ENCODE measurements at places on chromosomes 3 and 15.
A peak's percentile ranks its signal among the peaks of the same experiment; 100 is the strongest.

DNA sequence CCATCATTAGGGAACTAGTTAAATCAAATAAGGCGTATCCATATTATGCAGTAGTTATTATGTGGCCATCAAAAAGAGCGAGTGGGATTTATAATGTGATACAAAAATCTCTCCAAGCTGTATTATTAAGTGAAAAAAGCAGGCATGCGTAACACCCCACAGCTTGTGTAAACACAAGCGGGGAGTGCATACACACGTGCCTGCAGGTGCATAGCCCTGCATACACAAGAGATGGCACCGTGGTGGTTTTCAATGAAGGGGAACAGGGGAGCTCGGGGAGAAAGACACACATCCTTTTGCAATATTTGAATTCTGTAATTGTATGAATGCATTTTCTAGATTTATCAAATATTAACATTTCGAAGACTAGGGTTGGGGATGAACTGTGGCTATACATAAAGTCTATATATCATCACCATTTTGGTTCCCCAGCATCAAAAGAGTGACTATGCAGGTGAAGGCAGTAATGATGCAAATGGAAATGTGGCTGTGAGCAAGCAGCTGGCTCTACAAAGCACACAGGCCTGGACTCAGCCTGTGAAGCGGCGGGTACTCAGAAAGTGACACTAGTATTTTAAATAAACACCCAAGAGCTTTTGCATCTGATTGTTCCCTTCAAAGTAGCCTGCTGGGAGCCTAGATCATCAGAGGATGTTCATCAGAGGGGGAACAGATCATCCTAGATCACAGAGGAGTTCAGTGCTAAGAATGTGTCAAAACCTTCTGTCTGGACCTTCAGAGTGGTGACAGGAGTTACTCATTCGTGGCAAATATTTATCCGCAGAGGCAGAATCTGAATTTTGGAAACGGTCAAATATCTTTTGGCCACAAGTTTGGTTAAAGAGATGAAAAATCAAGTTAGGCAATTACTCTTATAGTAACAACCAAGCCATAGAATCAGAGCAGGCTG lies 9.4 kb upstream of the KIF7 start:
- no peak for DNase-seq

DNA sequence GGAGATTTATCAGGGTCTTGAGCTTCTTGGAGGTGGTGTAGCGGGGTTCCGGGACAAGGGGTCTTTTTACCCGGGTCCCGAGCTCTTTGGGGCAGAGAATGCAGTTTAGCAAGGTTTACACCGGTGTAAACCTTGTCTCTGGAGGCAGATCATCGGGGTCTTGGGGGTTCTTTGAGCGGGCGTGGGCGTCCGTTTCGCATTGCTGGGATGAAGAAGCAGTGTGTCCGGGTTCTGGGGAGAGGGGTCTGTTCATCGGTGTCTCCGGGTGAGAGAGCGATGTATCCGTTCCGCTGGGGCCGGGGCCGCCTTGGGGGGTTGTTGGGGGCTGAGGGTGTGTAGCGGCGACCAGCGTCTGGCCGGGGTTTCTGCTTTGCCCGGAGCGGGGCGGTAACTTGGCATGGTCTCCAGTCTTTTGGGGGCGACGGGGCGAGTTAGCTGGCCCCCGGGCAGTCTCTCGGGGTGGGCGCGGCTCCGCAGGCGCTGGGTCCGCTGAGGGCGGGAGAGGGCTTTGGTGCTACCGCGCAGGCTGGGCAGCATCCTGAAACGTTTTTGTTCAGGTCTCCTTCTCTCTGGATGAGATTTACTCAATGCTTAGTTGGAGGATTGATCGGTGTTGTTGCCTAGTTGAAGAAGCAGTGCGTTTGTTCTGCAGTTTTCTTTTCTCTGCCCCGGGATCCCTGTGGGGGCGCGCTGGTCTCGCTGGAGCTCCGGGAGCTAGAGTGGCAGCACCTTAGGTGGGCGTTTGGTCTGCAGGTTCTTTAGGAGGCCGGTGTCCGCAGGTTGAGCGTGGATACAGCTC lies 843 bp downstream of the GLCE start:
- DNase-seq = peak; percentile 68

DNA sequence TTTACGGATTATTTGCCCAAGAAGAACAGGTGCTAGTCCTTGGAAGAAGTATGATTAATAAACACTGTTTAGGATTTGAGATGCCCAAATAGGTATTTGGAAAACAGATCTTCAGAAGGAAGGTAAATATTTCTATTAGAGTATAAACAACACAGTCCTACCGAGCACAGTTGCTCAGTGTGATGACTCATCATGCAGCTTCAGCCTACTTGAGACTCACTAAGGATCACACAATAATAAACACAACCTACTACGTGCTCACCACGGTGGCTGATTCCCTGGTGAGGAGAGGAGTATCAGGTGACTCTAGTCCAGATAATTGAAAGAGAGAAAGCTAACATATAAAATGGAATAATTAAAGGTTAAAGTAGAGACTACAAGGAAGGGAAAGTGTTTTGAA lies 72.0 kb downstream of the PDZRN3 start:
- DNase-seq = no peak

GRCh38 chr3:177764377-177764912 lies 567.2 kb upstream of the TBL1XR1 start:
- DNase-seq = no peak

DNA sequence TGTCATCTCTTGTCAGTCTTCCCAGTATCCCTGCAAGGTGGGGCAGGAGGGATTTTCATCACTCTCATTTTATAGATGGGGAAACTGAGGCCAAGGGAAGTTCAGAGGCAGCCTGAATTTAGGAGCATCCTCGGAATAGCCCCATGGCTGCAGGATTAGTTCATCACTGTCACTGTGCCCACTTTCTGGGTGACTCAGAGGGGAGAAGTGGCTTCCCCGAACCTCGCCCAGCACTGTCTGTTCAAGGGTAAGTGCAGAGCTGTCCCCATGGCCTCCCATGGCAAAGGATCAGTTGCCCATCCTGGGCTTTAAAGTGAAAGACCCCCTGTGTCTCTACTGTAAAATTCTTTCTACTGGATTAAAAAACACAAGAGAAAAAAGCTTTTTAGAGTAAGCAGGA lies 60.0 kb upstream of the SEC13 start:
- no peak for DNase-seq

DNA sequence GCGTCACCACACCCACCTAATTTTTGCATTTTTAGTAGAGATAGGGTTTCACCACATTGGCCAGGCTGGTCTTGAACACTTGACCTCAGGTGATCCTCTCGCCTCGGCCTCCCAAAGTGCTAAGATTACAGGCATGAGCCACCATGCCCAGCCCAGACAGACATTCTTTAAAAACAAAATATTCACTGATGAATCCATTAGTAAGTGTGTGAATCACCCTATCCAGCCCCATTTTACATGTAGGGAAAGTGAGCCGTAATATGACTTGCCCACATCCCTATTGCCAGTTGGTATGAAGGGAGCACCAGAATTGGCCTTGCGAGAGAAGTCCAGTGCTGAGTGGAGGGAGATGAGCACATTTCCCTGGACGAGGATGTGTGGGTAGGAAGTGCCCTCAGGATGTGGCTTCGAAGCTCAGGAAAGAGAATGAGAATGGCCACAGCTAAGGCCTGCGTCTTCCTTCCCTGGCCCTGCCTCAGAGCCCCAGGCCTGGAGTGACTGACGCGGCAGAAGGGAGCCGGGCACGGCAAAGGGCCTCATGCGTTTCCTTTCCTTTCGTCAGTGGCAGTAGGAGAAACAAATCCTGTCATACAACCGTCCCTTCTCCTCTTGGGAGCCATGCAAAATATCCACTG lies 28.3 kb upstream of the ETV5 start:
- no peak for DNase-seq

GRCh38 chr3:173826416-173826815 lies 428.9 kb downstream of the NLGN1 start:
- no peak for DNase-seq

GRCh38 chr15:52111517-52112202 lies 915 bp downstream of the BCL2L10 start:
- no peak for DNase-seq

DNA sequence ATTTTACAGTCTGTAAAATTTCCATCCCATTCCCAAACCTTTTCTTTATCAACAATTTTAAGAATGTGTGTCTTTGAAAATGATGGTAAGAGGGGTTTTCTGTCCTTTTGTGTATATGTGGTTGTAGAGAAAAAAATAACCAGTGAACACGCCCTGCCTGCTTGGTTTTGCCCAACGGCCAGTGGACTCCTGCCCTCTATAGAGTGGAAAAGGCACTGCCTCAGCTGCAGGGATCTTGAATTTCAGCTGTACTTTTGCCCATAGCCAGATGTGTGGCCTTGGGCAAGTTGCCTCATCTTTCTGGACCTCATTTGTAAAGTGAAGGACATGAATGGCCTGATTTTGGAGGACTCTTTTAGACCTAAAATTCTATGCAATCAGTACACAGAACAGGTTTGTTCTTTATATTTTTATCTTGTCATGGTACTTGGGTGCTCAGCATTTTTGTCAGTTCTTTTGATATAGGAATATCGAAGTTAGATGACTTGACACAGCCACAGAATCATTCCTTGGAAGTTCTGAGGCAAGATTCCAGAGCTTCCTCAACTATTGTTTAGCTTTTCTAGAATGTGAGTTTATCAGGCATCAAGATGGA lies 81.0 kb downstream of the CLDN11 start:
- no peak for DNase-seq

GRCh38 chr15:33735637-33736247 lies 232.6 kb upstream of the CHRM5 start:
- no peak for DNase-seq

DNA sequence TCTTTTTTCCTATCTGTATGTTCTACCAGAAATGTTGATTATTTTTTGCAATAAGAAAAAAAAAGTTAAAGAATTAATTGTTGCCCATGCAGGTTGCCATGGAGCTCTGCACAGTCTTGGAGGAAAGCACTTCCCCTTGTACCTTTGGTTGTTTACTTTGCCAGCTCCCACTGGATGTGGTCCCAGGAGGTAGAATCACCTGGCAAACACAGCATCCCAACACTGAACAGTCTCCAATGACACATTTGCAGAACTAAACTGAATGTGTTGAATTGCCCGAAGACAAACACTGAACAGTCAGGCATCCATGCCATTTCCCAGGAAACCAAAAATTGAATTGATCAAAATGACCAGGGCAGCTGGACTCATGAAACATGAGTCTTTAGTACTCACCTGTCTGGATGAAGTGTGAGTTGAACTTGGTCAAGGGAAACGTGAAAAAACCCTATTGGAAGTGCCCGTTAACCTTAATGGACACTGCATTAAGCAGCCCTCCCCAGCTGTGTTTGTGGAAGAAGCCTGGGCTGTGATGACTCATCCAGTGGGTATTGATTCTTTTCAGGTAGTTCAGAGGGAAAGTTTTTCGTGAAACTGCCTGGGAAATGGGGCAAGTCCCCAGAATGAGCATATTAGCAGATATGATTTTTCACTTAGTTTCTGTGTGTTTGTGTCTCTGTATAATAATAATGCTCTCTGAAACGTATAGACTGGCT lies 284.7 kb upstream of the STT3B start:
- DNase-seq = no peak

GRCh38 chr15:78093242-78094020 lies 1.1 kb downstream of the SH2D7 start:
- DNase-seq = peak; percentile 5

- DNase-seq = no peak
Observed at GRCh38 chr3:26505399-26505798, 117.2 kb upstream of the LRRC3B start.

GRCh38 chr3:165899066-165899465 lies 61.8 kb upstream of the BCHE start:
- no peak for DNase-seq

GRCh38 chr3:59809710-59810444 lies 760.1 kb upstream of the CFAP20DC start:
- no peak for DNase-seq

GRCh38 chr3:155948476-155948875 lies 78.0 kb downstream of the GMPS start:
- DNase-seq = no peak

- no peak for DNase-seq
Observed at GRCh38 chr15:70670680-70671079, 92.7 kb downstream of the UACA start.

DNA sequence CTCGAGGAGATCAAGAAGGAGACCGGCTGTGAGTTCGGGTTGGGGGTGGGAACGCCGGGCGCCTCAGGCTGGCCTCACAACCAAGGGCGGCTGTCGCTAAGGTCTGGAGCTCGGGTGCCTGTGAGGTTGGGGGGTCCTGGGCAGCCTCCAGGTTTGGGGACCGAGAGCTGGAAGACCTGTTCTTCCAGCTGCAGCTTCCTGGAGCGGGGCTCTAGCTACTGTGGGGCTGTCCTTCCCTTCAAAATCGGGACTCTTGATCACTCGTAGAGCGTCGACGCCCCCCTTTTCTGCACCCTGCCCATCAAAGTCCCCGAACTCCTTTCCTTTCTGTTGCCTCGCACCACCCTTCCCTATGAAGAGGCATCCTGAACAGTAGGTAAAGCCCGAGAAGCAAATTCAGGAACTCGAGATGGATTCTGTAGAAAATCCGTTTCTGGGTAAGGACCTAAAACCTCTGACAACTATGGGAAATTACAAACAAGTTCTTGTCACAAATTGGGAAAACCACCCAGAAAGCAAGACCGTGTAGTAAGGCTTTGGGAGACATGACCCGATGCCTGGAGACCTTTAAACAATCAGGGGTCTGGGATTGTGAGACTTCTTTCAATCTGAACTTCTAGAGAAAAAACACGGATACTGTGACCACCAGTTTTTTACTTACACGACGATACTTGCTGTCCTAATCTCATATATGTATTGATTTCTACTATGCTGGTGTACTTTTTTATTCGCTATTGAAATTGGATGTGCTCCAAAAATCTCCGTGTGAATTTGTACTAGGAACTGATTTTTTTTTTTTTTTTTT lies 556 bp downstream of the CHP1 start:
- DNase-seq = no peak

- DNase-seq = no peak
Observed at GRCh38 chr3:197224034-197224444, 74.4 kb downstream of the DLG1 start.

- DNase-seq = no peak
Observed at GRCh38 chr3:142118911-142119310, 30.4 kb downstream of the TFDP2 start.

GRCh38 chr15:68080783-68081182 lies 26.7 kb downstream of the PIAS1 start:
- DNase-seq = no peak

- no peak for DNase-seq
Observed at GRCh38 chr3:38090453-38090852, 46.5 kb downstream of the ACAA1 start.

- DNase-seq = peak; percentile 26
Observed at GRCh38 chr3:29280404-29281093, at the start of gene RBMS3. Gene RBMS3, plus strand, starts transcription at chr3:29281071.

- no peak for DNase-seq
Observed at GRCh38 chr3:170910542-170910941, 2.1 kb upstream of the EIF5A2 start.

GRCh38 chr3:40191850-40192448 lies 117.6 kb upstream of the EIF1B start:
- DNase-seq = peak; percentile 85

- no peak for DNase-seq
Observed at GRCh38 chr3:100465892-100466777, 26.3 kb upstream of the TMEM45A start.

- DNase-seq = no peak
Observed at GRCh38 chr3:69649120-69650065, 89.9 kb upstream of the MITF start.

- DNase-seq = no peak
Observed at GRCh38 chr15:63783441-63783840, 50.3 kb downstream of the HERC1 start.

- no peak for DNase-seq
Observed at GRCh38 chr3:41188306-41188705, 11.0 kb upstream of the CTNNB1 start.

GRCh38 chr3:47578691-47579632 lies at the start of gene CSPG5:
Gene CSPG5, minus strand, starts transcription at chr3:47578865. Its CDS starts 172 bp downstream, at chr3:47578693.
- DNase-seq = peak; percentile 55

GRCh38 chr15:81331600-81331999 lies 7.7 kb upstream of the STARD5 start:
- DNase-seq = no peak
